Stimulated activated CD8-positive, alpha-beta memory T cell treated with anti-CD3 and anti-CD28 coated beads, Interleukin-4, amount 100 ng/mL, for 1 hour (primary cell): ENCODE measurements at places on chromosomes 13 and 19.

DNA sequence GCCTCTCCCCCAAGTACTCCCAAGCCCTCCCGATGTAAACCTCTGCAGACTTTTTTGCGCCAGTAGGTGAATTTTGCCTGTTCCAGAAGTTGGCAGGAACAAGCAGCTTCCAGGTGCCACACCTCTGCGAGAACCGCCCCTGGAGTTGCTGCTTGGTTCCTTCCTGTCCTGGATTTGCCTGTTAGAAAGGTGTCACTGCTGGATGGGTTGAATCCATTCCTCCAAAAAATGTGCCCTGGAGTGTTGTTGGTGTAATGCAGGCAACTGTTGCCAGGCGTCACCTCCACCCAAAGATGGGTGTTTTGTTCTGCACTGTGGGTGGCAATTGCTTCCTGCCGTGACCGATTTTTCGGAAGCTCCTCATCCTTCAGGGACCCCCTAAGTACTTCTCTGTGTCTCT lies 5.7 kb downstream of the PGPEP1 start:
- DNase-seq = no peak

- DNase-seq = no peak
Measured at GRCh38 chr19:37217480-37217774, 587 bp upstream of the ZNF383 start.

DNA sequence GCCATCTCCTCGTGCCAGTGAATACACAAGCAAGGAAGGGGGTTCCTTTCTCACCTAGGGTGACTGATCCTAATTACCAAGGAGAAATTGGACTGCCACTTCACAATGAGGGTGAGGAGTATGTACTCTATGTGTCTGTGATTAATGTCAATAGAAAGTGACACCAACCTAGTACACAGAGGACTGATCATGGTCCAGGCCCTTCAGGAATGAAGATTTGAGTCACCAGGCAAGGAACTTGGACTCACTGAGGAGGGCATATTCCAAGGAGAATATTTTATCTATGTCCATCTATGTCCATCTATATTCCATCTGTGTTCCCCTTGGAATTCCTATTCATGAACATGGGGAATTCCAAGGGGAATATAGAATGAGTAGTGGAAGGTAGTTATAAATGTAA lies 9.2 kb upstream of the ALOX5AP start:
- DNase-seq = no peak

DNA sequence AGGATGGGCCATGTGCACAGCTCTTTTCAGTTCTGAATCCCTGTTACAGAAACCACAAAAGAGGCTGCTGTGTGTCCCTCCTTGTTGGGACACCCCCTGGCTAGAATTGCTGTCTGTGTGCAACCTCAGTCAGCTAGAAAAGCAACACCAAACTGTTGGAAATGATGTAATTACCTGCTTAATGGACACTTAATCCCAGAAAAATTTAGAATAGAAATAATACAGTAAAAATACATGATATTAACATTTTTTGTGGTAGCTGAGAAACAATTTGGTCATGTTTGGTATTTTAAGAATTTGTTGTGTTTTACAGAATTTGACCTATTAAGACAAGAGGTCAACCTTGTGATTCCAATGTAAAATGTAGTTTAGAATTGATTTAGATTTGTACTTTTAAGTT lies 46.8 kb downstream of the FAM124A start:
- DNase-seq = no peak

- no peak for DNase-seq
Measured at GRCh38 chr19:49331616-49332055, 3.6 kb upstream of the CD37 start.

DNA sequence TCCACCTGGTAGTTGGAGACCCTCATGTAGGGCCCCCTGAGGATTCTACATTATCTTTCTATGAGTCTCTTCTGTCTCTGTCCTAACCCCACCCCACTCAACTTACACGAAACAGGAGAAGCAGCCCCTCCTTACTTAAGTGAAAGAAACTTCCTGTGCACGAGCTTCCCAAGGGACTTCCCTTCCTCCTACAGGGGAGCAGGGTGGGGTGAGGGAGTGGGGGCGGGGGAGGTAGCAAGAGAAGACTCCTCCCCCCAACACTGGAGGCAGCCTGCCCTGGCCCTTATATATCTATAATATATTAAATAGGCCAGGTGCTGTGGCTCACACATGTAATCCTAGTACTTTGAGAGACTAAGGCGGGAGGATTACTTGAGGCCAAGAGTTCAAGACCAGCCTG lies 5.5 kb upstream of the PDE4C start:
- DNase-seq = no peak

DNA sequence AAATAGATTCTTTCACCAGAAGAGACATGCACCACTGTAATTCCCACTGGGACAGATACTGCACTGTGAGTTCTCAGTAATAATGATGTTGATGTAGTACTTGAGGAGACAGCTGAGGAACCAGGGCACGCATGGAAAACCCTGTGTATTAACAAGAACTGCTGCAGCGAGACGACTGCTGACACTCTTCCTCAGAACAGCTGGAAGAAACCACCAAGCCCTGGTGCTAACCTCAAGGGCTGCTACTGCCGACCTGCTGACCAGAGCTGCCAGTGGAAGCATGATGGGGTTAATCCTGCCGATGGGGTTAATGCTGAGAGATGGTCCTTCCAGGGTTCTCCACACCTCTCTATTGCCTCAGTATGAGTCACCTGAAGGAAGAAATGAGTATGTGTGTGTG lies 45.6 kb downstream of the EDNRB start:
- DNase-seq = no peak

GRCh38 chr13:110471156-110471832 lies 90.2 kb downstream of the RAB20 start:
- no peak for DNase-seq

DNA sequence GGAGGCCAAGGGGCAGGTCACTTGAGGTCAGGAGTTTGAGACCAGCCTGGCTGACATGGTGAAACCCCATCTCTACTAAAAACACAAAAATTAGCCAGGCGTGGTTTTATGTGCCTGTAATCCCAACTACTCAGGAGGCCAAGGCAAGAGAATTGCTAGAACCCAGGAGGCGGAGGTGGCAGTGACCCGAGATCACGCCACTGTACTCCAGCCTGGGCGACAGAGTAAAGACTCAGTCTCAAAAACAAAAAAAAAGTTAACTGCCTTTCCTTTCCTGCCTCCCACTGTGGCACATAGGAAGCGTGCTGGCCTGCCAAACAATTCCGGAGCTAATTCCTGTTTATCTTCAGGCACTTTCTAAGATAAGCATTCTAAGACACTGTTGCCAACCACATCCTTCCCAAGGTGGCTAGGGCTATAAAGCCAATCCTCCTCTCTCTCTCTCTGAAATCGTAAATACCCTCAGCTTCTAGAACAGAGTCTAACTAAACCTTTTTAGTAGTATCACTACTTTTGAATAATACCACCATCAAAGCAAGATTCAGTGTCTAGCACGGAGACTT lies 21.6 kb downstream of the SLC25A30 start:
- DNase-seq = no peak

- no peak for DNase-seq
Measured at GRCh38 chr19:27822336-27822735, 1390.6 kb downstream of the UQCRFS1 start.

GRCh38 chr19:40705362-40705651 lies 11.4 kb downstream of the COQ8B start:
- DNase-seq = no peak

DNA sequence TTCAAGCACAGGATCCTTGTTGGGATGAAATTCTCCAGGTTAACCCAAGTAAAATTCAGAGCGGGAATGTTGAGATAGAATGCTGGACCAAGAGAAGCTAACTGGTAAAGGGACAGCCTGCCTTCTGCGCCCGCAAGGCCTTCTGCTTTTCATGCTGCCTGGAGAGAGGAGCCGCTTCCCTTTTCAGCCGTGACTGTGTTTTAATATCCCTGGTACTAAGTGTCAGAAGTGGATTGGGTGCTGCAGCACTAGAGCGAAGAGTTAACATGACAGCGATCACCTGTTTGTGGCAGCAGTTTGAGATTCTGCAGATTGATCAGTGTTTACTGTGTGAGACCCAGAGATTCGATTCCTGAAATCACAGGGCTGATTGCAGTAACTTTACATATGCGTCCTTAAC lies 197.4 kb upstream of the ZNF536 start:
- no peak for DNase-seq

- DNase-seq = peak; percentile 71
Measured at GRCh38 chr13:110712081-110712848, 1.2 kb upstream of the ING1 start.

DNA sequence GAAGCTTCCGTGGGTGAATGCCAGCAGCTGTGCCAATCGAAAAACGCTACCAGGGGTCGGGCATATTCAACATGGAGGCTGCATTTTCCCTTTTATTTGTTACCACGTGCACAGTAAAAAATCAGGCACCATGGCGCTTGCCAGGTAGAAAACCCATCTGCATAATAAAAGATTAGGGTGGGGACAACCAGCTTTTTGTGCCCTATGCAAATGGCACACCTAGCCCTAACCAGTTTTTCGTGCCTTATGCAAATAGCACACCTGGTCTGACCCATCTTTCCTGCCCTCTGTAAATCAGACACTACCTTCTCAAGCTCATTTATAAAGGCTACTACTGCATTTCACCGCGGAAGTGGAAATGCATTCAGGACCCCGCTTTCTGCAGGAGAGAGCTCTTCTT lies 62.1 kb upstream of the FREM2 start:
- no peak for DNase-seq

DNA sequence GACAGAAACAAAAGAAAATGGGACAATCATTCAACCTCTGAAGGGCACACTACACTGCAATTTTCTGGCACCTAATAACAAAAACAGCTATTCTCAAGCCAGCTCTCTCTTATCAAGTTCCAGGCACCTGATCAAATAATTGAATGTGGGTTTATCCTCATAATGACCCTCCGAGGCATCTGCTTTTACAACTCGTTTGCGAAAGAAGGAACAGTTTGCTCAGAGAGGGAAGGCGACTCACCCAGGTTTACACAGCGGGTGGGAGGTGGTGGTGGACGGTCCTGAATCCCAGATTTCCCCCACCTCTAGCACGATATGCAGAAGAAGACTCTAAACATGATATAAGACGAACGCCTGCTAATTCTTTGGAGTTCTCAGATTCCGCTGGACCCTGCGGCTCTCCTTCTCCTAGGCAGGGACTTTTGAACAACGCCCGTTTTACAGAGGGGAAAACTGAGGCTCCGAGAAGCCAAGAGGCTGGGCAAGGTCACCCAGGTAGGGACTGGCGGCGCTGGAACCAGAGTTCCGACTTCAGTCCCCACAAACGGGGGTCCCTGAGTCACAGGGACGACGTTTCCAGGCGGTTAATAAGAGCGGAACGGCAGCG lies 641 bp downstream of the SGTA start:
- DNase-seq = no peak

- no peak for DNase-seq
Measured at GRCh38 chr13:23899555-23899954, 2.3 kb upstream of the C1QTNF9B start.

DNA sequence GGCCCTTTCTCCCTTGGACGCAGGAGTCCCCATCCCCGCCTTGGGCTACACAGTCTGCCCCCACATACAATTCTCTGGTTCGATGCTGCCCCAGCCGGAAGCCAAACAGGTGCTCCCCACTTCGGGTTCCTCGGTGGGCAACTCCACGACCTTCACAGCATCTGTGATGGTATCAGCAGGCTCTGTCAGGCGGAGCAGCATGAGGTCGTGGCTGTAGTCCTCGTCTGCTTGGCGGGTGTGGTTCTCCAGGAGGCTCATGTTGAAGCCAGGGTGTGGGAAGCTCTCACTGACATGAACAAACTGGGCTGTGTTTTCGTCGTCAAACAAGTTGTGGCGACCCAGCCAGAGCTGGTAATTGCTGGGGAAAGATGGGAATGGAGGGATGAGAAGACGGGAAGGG lies 3.5 kb downstream of the KLK1 start:
- no peak for DNase-seq

DNA sequence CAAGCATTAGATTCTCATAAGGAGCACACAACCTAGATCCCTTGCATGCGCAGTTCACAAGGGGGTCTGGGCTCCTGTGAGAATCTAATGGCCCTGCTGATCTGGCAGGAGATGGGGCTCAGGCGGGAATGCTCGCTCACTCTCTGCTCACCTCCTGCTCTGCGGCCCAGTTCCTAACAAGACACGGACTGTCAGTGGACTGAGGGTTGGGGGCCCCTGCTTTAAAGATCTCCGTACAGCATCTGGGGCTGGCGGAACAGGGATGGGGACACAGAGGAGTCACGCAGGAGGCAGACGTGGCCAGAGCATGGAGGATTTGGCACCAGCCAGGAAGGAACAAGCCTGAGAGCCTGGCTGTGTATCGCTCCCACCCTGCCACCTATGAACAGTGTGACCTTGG lies 37.3 kb upstream of the ZNF536 start:
- DNase-seq = no peak

DNA sequence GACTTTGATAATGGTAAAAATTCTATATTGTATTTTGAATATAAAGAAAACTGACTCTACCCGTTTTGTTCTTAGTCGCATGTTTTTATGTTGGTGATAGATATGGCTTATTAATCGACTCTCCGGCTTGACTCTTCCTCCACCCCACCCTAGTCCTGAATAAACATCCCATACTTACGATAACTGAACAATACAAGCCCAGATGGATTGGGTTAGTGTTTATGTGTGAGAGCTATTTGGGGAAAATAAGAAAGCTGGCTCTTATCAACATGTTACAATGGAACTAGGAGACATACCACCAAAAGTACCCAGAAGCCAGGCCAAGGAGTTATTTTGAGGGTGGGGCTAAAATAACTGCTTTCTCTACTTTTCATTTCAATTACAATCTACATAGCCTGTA lies 796.3 kb downstream of the DIAPH3 start:
- no peak for DNase-seq

GRCh38 chr19:33905473-33905936 lies 108.8 kb downstream of the KCTD15 start:
- no peak for DNase-seq

DNA sequence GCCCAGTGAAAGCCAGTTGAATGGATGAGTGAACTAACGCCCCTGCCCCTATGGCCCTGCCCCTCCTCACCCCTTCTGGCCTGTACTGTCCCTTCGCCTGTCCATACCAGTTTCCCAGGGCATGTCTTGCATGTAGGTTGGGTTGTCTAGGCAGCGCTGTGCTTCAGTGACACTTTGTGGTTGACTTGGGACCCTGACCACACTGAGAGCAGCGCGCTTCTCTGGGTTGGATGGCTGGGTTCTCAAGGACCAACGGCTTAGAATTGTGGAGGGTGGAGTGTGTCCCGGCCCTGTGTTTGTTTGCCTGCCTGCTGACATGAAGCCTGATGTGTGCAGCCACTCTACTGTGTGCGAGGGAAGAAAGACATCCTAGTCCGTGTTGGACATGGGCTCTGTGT lies 15.8 kb downstream of the GATAD2A start:
- no peak for DNase-seq
